ENCODE measurements at places on chromosomes 5 and 9.

GRCh38 chr5:116035123-116035522 lies 2.9 kb downstream of the ARL14EPL start:
- no peak for DNase-seq

- no peak for DNase-seq
These were observed 67.1 kb upstream of the CLINT1 start for GRCh38 chr5:157925786-157926671.

GRCh38 chr9:10366171-10366779 lies 246.5 kb downstream of the PTPRD start:
- DNase-seq = no peak

DNA sequence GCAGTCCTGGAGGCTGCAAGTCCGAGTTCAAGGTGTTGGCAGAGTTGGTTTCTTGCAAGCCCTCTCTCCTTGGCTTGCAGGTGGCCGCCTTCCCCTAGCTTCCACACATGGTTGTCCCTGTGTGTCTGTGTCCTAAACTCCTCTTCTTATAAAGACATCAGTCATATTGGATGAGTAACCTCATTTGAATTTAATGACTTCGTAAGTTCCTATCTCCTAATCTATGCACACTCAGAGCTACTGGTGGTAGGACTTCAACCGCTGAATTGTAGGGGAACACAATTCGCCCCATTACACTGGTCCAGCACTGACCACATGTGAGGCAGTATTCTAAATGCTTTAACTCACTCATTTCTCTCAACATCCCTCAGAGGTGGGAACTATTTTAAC lies 25.9 kb upstream of the ADAMTS2 start:
- DNase-seq = no peak

DNA sequence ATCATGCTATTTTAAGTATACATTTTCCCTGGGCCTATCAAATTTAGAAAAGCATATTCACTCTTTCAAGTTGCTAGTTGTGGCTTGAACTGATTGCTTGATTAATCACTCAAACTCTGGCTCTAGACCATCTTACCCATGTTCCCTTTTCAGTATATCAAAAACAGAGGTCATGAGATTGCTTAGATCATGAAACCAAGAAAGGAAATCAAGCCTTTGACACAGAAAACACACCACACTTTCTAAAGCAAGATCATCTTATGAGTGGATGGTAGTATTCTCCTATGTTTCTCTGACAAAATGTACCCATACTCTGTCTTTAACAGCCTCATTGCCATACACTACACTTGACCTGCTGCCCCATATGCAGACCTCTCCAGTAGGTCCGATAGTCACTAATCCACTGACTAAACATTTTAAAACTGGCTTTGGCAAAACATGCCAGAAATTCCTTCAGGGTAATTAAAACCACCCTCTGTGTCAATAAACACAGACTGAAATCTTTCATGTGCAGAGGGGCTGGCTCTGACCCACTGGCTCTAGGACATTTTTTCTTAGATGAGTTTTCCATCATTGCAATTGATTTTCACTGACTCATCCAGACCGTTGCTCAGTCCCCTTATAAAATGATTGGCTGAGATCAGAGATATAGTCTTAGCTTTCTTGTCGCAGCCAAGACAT lies 18.2 kb downstream of the PPP2R2B start:
- no peak for DNase-seq

DNA sequence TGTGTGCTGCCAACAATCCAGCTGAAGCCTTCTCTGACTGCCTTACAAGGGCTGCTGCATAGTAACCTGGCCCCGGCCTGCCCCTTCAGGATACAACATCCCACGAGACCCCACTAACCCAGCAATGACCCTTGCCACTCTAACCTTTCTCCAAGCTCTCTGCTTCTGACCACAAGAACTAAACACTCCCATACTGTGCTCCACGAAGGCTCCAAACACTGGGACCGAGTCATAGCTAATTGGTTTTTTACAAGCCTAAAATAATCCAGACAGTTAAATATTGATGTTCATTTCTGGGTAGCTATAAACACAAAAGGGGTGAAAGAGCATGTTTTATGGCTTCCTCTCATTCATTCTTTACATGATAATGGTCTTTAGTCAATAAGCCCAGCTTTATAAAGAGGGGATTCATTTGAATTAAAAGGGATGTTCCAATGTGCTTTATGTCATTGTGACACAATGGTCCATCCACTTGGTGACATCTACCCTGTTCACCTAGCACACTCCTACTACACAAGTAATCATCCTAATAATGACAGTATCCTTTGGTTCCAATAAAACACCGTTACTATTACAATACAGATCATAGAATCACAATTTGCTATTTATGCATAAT lies 16.2 kb upstream of the TLE4 start:
- no peak for DNase-seq

GRCh38 chr9:127975376-127976315 lies 5.1 kb downstream of the EEIG1 start:
- DNase-seq = no peak

DNA sequence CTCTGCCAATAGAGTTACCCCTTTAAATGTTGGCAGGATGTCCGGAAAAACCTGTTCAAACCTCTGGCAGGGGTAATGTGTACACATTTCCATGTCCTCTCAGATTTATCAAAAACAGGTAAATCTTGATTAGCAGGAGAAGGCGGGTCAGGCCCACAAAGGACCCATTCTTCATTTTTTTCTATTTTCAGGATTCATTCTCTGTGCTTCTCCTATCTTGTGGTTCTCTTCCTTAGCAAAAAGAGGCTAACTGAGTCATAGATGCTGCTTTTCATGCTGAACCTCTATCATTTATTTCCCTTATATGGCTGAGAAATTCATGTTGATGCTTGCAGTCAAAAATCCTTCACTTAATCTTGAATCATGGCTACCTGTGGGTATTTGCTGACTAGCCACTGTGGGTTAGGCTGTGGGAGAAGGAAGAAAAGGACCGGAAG lies 112.7 kb upstream of the IQGAP2 start:
- no peak for DNase-seq

DNA sequence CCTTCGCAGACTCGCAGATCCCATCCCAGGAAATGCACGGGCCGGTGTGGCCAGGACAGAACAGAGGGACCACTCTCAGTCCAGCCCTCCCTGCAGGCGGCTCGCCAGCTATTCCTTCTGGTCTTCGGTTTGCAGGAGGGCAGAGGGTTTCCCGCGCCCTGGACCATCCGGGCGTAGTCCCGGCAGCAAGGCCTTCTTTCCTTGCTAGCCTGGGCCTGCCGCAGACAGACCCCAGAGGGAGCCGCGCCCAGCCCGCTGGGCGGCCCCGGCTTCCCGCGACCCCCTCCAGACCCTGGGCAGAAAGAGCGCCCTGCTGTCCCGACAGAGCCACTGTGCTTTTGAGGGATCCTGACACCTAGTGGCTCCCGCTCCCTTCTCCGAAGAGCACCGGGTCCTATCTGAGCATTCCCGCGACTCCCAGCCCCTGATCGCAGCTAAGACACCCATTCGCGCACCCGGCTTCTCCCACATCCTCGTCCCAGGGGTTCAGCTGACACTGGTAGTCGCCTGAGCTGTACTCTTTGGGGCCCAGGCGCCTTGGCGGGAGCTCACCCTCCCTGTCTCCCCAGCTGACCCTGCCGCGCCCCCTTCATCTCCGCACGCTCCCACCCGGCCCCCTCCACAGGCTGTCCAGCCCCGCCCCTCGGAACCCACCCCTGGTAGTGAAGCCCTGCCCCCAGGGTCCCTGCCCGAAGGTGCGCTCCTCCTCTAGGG lies 1.1 kb downstream of the CFAP90 start:
- no peak for DNase-seq

DNA sequence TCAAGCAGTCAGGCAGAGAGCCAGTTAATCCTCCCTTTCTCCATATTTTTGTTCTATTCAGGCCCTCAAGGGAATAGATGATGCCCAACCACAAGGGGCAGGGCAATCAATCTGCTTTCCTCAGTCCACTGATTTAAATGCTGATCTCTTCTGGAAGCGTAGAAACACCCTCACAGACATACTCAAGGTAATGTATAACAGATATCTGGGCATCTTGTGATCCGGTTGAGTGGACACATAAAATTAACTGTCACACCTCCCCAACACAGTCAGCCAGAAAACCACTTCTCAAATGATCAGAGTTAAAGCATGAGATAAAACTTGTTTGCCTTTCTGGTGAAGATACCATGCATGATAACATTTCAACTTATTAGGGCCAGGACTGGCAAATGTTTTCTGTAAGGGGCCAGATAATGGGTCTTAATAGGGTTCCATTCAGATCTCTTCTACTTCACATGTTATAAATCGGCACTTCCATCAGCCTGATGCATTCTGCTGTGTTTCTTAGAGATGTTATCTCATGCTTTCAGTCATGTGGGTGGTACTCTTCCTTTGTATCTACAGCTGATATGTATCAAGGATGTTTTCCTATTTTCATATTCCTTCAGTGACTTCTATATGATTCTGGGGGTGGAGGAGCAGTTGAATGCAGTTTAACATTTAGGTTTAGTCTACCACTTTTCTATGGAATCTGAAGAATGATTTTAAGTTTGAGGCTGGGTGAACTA lies 58.9 kb upstream of the CNTLN start:
- DNase-seq = no peak

- DNase-seq = no peak
These were observed 161.5 kb downstream of the CRB2 start for GRCh38 chr9:123517512-123517911.

DNA sequence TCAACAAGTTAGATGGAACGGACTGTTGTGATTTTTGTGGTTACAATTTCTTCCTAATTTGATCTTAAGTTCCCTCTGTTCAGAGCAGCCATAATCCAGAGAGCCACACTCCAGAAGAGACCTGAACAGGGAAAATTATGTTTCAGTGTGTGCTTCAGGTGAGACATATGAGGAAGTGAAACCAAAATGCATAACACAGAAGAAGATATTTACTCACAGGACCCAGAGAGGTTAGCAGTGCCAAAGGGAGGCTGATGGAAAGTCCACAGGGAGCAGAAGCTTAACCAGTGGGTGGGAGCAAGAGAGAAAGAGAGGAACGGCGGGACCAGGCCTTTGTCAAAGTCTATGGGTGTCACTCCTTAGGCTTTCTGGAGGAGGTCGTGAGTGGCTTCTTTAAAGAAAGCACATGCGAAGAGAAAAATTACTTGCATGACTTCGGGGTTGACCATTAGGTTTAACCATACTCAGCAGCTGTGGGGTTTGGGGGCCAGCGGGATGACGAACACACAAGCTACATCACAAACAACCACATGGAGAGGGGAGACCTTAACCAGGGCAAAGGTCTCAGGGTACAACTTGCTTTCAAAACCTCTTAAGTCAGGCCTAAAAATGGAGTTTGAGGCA lies 141.4 kb downstream of the MED10 start:
- DNase-seq = no peak

- no peak for DNase-seq
These were observed 179.9 kb upstream of the KLF4 start for GRCh38 chr9:107669422-107669821.

- no peak for DNase-seq
These were observed 194.3 kb downstream of the PALM2AKAP2 start for GRCh38 chr9:109974143-109974917.

DNA sequence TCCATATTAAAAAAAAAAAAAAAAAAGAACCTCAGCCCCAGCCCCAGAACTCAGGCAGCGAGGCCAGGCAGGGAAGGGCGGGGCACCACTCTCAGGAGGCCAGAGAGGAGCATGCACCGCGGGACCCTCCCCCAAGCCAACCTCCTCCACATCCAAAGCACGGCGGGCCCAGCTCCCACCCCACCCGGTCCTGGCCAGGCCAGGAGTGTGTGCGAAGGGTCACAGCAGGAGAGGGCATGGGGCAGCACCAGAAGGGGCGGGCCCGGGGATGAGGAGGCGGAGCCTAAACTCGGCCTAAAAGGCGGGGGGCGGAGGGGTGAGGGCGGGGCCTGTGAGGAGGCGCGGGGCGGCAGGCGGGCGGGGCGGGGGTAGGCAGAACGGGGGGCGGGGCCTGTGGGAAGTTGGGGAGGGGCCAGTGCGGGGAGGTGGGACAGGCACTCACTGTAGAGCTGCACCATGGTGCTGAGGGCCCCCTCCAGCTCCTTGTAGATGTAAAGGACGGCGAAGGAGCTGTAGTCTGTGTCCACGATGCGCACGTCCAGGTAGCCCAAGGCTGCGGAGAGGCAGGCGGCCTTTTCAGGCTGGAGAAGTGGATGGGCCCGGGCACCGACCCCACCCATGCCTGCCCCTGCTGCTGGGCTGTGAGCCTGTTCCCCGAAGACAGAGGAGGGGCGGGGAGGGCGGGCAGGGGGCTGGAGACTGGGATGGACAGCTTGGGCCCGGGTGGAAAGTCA lies 1.2 kb downstream of the LCN15 start:
- peak; percentile 23 for DNase-seq

GRCh38 chr5:149932445-149933350 lies 11.9 kb downstream of the PDE6A start:
- no peak for DNase-seq

- DNase-seq = no peak
These were observed 58.8 kb downstream of the MEF2C start for GRCh38 chr5:88824141-88824540.

- DNase-seq = peak; percentile 24
These were observed 127.6 kb upstream of the NMUR2 start for GRCh38 chr5:152532714-152533113.

GRCh38 chr9:106305428-106306133 lies 557.4 kb upstream of the ZNF462 start:
- no peak for DNase-seq

GRCh38 chr5:56963246-56963645 lies 11.3 kb upstream of the MIER3 start:
- no peak for DNase-seq

DNA sequence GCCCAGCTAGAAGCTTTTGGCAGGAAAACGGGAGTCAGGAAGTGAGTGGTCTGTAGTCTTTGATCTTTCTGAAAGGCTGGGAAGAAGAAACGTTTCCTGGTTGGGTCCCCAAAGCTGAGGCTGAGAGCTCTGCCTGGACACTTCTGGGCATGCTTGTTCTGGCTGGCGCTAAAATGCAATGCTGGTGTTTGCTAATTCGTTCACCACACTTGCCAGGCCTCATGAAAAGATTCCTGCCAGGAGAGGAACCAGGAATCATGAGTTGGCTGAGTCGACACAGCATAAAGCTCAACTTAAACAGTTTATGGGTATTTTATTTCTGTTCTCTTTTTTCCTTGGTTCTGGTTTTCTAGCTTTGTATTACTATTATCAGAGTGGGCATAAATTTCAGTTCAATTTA lies 10.7 kb upstream of the PTGR1 start:
- no peak for DNase-seq

- DNase-seq = no peak
These were observed 24.7 kb downstream of the AMBP start for GRCh38 chr9:114053246-114054005.

DNA sequence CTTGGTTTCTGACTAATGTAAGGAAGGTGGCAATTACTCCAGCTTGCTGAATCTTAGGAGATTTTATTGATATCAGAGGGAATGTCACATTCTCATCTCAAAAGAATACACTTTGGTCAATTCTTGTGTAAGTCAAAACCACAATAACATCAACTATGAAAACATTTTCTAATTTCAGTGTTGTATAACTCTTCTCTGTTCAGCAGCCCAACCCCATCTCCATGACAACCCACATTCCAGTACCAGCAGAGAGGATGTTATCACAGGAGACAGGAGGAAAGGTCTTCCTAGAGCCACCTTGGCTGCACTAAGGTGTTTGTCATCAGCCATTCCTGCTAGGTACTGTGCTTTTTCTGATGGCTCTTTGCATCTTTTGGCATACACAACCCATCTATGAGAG lies 529.1 kb upstream of the BRINP1 start:
- DNase-seq = no peak

- DNase-seq = no peak
These were observed 82.1 kb upstream of the IRX2 start for GRCh38 chr5:2833556-2833955.

GRCh38 chr5:17157916-17158529 lies 59.4 kb upstream of the BASP1 start:
- no peak for DNase-seq
